ENCODE measurements at places on chromosomes 3 and 15.

DNA sequence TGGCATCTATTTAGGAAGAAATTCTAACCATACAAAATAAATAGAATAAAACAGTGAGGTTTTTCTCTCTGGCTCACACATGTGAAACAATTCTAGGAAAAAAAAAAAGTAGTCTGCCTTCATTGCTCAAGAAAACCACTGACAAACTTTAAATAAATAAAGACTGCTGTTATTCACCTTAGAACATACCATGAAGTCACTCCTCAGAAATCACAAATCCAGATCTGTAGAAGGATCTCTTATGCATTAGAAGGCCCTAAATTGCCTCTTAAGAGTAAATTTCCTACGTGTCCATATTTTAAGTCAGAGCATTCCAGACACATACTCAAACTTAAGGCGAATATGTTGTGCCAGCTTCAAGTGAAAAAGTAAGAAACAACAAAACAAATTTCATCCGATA, 217.3 kb downstream of the ZIC4 start:
- DNase-seq: no peak

GRCh38 chr3:172040981-172041963, 1.9 kb downstream of the FNDC3B start:
- DNase-seq: peak; percentile 65

GRCh38 chr3:108493862-108494261, 16.5 kb downstream of the MYH15 start:
- DNase-seq: no peak

- no peak for DNase-seq
Observed at GRCh38 chr3:28406241-28406640, 57.6 kb upstream of the AZI2 start.

- DNase-seq: peak; percentile 35
Observed at GRCh38 chr15:25793354-25794050, 69.6 kb downstream of the ATP10A start.

DNA sequence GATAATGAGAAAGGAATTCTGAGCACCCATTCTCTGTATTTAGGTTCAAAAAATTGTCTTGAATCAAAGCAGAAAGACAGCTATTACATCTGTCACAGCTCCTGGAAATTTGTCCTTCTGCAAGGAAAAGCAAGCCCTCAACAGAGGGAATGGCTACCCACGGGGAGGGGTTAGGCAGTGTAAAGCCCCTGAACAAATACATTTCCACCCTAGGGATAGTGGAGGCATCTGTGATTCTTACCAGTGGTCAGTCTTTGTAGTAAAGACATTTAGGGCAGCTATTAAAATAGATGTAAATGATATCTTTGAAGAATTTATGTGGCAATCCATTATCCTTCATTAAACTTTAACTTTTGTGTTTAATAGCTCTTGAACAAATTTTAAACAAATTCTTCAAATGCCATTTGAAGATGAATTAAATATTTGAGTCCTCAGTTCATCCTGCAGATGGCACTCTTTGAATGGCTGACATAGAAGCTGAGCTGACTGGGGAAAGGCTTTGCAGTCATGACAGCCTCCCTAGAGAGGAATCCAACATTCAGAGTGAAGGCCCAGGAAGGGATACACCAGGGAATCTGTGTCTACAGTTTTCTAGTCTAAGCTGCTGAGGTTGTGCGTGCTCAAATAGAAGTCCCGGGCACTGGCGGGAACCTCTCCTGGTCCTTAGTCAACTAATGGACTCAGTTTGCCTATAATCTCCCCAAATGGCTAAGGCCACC, 359.7 kb upstream of the ROPN1 start:
- DNase-seq: peak; percentile 77

DNA sequence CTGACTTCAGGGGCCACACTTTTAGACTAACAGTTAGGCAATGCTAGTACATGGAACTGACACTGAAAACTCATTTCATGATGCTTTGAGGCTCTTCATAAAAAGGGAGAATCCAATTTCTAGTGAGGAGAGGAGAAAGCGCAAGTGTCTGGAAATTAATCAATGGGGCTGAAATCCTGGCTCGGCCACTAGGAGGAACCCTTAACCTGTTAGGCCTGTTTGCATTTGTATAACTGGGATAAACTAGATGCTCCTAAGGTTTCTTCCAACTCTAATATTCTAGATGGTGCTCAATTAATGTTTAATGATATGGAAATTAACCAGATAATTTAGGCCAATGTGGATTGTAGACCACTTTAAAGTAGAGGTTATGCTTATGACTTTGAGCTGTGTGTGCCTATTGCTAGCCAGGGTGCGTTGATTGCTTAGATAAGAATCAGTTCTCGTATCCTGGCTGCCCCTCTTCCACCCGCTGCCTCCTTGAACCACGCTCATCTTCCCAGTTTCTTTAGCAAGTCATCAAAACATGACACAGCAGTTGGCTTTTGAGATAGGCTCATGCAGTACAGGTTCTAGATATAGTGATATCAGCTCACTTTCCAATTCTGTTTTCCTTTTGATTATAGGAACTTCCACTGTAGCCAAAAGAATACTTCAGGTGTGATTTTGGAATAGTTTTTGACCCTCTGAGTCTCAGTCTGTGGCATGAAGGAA, 16.8 kb upstream of the CRBN start:
- DNase-seq: no peak

DNA sequence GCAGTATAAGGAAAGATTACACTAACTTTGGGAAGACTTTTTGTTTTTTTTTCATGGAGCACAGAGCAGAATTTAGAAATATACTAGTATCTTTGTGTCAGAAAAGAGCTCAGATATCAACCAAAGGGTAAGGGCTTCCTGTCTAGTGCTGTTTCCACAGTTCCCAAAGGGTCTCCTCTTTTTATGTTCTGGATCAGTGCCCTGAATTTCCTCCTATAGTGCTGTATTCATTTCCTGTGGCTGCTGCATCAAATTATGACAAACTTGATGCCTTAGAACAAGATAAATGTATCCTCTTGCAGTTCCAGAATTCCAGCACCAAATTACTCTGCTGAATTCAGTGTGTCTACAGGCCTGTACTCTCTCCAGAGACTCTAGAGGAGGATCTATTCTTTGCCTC, 219.8 kb upstream of the THRB start:
- DNase-seq: no peak

DNA sequence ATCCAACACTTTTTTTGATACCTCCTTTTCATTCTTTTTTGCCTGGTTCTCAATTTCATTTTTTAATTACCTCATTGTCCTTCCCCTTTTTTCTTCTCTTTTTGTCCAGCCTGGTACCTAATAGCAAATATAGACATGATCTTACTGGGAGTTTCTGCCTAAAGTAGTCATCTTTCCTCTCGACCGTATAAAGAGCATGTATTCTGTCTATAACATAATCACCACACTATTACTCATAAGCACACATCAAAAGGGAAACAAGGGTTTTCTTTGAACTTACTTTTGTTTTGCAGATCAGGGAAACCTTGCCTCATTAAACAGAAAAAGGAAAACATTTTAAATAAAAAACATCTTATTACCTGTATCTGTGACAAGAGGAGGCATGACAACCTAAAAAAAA, 33.0 kb downstream of the FAM98B start:
- no peak for DNase-seq

- no peak for DNase-seq
Observed at GRCh38 chr3:86865506-86865905, 125.4 kb downstream of the VGLL3 start.

GRCh38 chr15:75704618-75705017, 8.0 kb downstream of the CSPG4 start:
- no peak for DNase-seq

GRCh38 chr3:193711166-193711485, 118.1 kb downstream of the OPA1 start:
- no peak for DNase-seq

DNA sequence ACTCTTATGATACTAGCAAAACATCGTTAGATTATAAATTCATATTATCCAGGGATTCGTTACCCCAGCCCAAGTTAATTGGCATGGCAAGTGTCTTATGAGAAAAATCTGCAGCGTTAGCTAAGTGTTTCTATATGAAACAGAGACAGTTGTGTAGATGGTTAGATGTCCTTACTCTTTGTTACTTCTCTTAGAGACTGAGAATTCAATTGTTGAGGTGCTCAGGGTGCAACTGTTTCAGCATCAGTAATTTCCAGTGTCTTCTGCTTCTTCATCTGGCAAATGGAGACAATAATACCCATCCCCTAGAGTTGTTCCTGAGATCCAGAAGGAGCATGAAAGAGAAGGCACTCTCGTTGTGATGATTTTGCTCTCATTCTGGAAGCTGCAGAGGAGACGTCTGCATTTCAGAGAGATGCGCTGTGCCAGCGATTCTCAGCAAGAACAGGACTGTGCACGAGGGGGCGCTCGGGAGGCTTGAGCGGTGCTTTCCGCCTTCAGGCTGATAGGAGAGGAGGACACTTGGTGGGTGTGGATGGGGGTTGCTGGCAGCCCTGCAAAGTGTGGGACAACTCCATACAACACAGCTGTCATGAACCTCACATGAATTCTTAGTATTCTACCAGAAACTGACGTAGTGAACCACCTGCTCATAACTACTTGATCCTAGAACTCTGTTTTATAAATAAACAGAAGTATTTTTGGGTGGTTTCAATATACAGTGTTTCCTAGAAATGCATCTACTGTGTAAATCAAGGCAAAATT, 39.7 kb upstream of the SPSB4 start:
- DNase-seq: peak; percentile 90

DNA sequence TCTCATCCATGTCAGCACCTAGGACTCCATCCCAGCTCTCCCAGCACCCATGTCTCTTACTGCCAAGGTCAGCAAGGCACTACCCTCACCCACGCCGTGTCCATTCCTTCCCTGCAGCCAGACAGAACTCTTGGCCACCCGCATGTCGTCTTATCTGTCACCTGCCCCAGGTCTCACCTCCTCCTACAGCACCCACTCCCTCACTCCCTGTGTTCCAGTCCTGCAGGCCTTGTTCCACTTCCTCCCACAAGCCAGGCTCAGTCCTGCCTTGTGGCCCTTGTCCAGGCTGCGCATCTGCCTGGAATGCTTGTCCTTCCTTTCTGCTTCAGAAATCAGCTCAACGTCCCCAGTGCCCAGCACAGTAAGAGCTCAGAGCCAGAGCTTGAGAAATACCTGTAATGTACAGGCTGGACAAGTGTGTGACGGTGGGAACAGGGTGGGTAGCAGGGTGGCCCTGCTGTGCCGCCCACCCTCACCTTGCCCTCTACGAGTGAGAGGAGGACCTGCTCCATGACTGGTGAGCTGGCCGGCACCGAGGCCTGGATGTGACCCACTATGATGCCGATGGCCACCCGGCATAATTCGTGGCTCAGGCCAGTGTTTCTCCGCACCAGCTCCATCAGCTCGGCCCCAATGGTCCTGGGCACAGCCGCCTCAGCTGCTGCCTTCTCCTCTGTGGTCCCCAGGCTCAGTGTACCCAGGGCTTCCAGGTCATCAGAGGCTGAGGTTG, 4.7 kb downstream of the NCKIPSD start:
- no peak for DNase-seq

DNA sequence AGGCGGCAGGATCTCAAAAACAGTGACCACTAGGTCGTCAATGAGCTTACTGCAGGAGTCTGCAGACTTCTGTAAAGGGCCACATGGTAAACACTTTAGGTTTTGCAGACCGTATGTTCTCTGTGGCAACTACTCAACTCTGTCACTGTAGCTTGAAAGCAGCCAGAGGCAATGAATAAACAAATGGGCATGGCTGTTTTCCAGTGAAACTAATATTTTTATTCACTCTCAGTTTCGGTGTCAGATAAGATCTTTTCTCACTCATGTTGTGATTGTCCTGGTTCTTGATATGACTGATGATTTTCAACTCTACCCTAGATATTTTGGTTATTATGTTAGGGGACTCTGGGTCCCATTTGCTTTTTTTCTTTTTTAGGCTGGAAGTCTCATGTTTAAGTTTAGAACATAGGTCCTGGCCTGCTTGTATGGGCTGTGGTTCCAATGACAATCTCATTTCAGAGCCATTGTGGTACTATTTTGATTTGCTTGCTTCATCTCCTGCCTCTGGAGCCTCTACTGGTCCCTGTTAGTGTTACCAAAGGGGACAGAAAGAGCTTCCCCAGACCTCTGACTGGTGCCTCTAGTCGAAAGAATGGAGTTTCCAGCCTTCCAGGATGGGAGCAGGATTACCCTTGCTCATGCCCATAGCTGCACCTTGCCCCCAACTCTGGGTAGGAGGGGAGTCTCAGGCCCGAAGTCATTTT, 222.0 kb downstream of the STT3B start:
- no peak for DNase-seq

GRCh38 chr3:57135964-57136719, 29.0 kb downstream of the IL17RD start:
- no peak for DNase-seq

DNA sequence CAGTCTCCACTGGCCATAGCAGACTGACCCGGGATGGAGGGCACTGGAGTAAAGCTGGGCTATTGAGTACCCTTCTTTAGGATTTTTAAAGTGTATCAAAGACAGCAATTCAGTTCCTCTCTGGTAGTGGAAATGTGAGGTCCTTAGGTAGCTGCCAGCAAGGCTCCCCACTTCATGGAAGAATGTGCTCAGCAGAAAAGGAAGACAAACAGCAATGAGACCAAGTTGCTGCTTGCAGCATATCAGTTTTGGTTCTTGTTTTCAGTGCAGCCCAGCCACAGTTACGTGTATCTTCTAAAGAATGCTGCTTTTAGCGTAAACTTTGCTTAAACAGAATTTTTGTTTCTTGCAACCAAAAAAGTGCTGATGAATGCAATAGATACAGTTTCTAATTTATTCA, 374.0 kb upstream of the CBLB start:
- DNase-seq: no peak

GRCh38 chr3:141941093-141941492, 64.7 kb downstream of the ATP1B3 start:
- no peak for DNase-seq

GRCh38 chr3:133467780-133468179, 67.9 kb downstream of the BFSP2 start:
- DNase-seq: no peak

GRCh38 chr15:80270472-80270871, 18.5 kb upstream of the CTXND1 start:
- no peak for DNase-seq

- no peak for DNase-seq
Observed at GRCh38 chr3:192494174-192494573, 233.2 kb downstream of the FGF12 start.

GRCh38 chr3:155362808-155363689, 69.6 kb upstream of the STRIT1 start:
- DNase-seq: no peak

- no peak for DNase-seq
Observed at GRCh38 chr3:169497567-169498257, 165.8 kb downstream of the MECOM start.

GRCh38 chr3:127685708-127686511, 13.2 kb downstream of the ABTB1 start:
- no peak for DNase-seq

DNA sequence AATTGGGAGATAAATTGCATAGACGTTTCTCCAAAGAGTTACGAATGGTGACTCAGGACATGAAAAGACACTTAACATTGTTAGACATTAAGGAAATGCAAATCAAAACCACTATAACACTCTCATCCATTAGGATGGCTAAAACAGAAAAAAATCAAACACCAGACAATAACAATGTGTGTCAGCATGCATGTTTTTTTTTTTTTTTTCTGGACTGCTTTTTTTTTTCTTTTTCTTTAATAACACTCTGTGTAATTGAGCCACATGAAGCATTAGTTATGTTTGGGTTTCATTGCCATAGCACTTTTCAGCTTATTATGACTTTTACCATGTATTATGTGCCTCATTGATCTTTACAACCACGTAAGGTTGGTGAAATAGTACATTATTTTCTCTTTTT, 95.0 kb downstream of the NFKBIZ start:
- no peak for DNase-seq

- no peak for DNase-seq
Observed at GRCh38 chr3:7289121-7289520, 428.2 kb downstream of the GRM7 start.

- DNase-seq: no peak
Observed at GRCh38 chr3:141412936-141413354, 44.6 kb downstream of the ZBTB38 start.

All from islet precursor cell (in vitro differentiated cells).